ENCODE measurements at places on chromosomes 16 and 17. TPM values are rescaled to one million over a fixed set of nuclear protein-coding genes. Genes with fewer than 3 reads are reported as not detected.

The KRT32 gene
- not detected for total RNA-seq

The CD300H gene
- total RNA-seq: not detected

The PLXDC1 gene
- 1.3 TPM for total RNA-seq

The SLC38A8 gene
- not detected for total RNA-seq

The TEKT5 gene
- total RNA-seq: not detected

The CBX8 gene
- 10.6 TPM for total RNA-seq

The IRX5 gene
- 4.2 TPM for total RNA-seq

The WNT3 gene
- total RNA-seq: 0.46 TPM

The DHODH gene
- 7.0 TPM for total RNA-seq

The SCPEP1 gene
- 204 TPM for total RNA-seq

The KRT27 gene
- total RNA-seq: not detected

The KRTAP2-2 gene
- total RNA-seq: not detected

The EVI2B gene
- total RNA-seq: 10.3 TPM

The ZDHHC1 gene
- total RNA-seq: 17.2 TPM

The CCDC78 gene
- total RNA-seq: not detected

The MILR1 gene
- 17.9 TPM for total RNA-seq

The CDH1 gene
- not detected for total RNA-seq

The GJD3 gene
- 1.8 TPM for total RNA-seq

The HEATR9 gene
- not detected for total RNA-seq

The SDR42E2 gene
- total RNA-seq: not detected

The RHBDF1 gene
- total RNA-seq: 10.2 TPM

The RPL13 gene
- 1,705 TPM for total RNA-seq

The ABCA9 gene
- total RNA-seq: 11.5 TPM

The ESRP2 gene
- 0.36 TPM for total RNA-seq

The ABCA10 gene
- total RNA-seq: 15.1 TPM

The HCRT gene
- total RNA-seq: not detected

The FOXJ1 gene
- total RNA-seq: not detected

The SKAP1 gene
- 7.5 TPM for total RNA-seq

The GAS2L2 gene
- 0.22 TPM for total RNA-seq

The ALOX12B gene
- total RNA-seq: not detected

The CCL23 gene
- 1.9 TPM for total RNA-seq

The TPSG1 gene
- 0.29 TPM for total RNA-seq

The DHRS7C gene
- total RNA-seq: not detected

The CHRNE gene
- not detected for total RNA-seq

The HSPB9 gene
- 0.14 TPM for total RNA-seq

The ACSM5 gene
- 12.6 TPM for total RNA-seq

The KRTAP2-3 gene
- total RNA-seq: not detected

The SEPTIN1 gene
- total RNA-seq: 1.2 TPM

The PDILT gene
- not detected for total RNA-seq

All from adrenal gland (tissue), 19 donors.